ENCODE measurements at places on chromosomes 13 and 19.

GRCh38 chr19:14699641-14700040, 9.8 kb downstream of the ZNF333 start:
- H3K4me1 ChIP-seq = no peaks in the 10 kb centered on the region
- no peaks in the 10 kb centered on the region for H3K27me3 ChIP-seq
- H3K4me3 ChIP-seq = no peak overlapping the region
- DNase-seq = no peak
- no peaks in the 10 kb centered on the region for H3K36me3 ChIP-seq

GRCh38 chr19:6868351-6868750, 19.0 kb upstream of the ADGRE1 start:
- no peak for DNase-seq
- no peaks in the 10 kb centered on the region for H3K36me3 ChIP-seq
- no peak overlapping the region for H3K4me3 ChIP-seq

DNA sequence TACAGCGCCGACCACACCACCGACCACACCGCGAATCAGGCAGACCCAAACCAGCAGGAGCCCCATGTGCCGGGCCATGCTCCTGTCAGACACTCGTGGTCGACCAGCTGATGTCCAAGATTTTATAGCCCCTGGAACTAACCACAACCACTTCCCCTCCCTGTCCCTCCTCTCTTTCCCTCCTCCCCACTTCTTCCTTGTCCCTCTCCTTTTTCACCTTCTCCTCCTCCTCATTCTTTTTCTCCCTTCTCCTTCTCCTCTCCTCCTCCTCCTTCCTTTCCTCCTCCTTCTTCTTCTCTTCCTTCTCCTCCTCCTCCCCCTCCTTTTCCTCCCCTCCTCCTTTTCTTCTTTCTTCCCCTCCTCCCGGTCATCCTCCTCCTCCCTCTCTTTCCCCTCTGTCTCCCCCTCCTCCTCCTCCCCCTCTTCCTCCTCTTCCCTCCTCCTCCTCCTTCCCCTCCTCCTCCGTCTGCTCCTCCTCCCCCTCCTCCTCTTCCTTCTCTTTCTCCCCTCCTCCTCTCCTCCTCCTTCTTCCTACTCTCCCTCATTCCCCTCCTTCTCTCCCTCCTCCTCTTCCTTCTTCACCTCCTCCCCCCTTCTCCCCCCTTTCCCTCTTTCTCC, 670 bp downstream of the BSPH1 start:
- no peaks in the 10 kb centered on the region for H3K36me3 ChIP-seq
- no peaks in the 10 kb centered on the region for H3K27me3 ChIP-seq
- no peaks in the 10 kb centered on the region for H3K4me1 ChIP-seq
- no peak overlapping the region for H3K27ac ChIP-seq

- DNase-seq = no peak
- H3K27me3 ChIP-seq = no peaks in the 10 kb centered on the region
- H3K4me1 ChIP-seq = no peaks in the 10 kb centered on the region
These were observed 96.5 kb downstream of the PDS5B start for GRCh38 chr13:32682740-32683139.

GRCh38 chr13:28590461-28590860, 68.5 kb upstream of the POMP start:
- no peaks in the 10 kb centered on the region for H3K36me3 ChIP-seq
- peaks cover 5% of the 10 kb centered on the region for H3K4me1 ChIP-seq
- H3K27me3 ChIP-seq = no peaks in the 10 kb centered on the region
- H3K27ac ChIP-seq = no peak overlapping the region
- no peak for DNase-seq
- H3K4me3 ChIP-seq = no peak overlapping the region

DNA sequence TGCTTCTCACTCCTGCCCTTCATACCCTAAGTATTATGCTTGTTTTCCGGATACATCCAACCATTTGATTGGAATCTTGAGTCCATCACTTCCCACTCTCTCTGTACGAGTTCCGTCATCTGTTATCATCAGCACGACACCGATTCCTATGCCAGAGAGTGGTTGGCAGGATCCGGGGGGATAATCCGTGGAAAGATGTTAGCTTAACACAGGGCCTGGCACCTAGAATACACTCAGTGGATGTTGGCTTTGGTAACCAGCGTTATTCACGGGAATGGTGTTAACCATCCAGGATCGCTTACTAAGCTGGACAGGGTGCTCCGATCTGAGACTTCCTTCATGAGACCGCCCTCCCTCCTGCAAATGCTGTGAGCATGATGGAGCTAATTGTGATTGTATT, 12.4 kb downstream of the VSTM2B start:
- no peak overlapping the region for H3K27ac ChIP-seq
- H3K36me3 ChIP-seq = no peaks in the 10 kb centered on the region
- H3K4me3 ChIP-seq = no peak overlapping the region
- no peak for DNase-seq
- no peaks in the 10 kb centered on the region for H3K4me1 ChIP-seq

GRCh38 chr13:26372747-26373146, 118.8 kb downstream of the CDK8 start:
- H3K27ac ChIP-seq = no peak overlapping the region
- H3K4me3 ChIP-seq = no peak overlapping the region
- peaks cover 4% of the 10 kb centered on the region for H3K4me1 ChIP-seq
- no peaks in the 10 kb centered on the region for H3K36me3 ChIP-seq

DNA sequence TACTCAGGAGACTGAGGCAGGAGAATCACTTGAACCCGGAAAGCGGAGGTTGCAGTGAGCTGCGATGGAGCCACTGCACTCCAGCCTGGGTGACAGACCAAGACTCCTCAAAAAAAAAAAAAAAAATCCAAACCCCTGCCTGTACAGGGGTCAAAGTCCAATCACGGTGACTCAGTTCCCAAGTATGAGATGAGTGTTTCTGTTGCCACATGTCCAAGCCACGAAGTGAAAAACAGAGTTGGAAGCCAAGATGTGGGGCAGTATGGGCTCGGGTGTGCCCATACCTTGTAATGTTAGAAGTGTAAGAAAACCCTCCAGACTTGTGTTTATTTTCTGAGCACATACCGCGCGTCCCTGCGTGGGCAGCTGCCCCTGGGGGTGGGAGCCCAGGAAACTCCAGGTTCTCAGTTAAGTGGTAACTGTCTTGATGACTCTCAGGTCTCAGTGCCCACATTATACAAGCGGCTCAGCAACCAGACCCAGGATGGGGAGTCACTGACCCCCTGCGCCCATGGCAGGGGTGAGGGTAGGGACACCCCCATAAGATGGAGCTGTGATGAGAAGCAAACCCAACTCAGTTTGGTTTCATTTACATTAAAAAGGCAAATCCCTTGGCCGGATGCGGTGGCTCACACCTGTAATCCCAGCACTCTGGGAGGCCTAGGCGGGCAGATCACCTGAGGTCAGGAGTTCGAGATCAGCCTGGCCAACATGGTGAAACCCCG, 1.2 kb upstream of the GPX4 start:
- H3K36me3 ChIP-seq = no peaks in the 10 kb centered on the region
- DNase-seq = no peak
- H3K27me3 ChIP-seq = no peaks in the 10 kb centered on the region
- no peak overlapping the region for H3K4me3 ChIP-seq

GRCh38 chr19:16914421-16914820, 25.6 kb downstream of the F2RL3 start:
- no peak overlapping the region for H3K4me3 ChIP-seq
- DNase-seq = no peak
- H3K27ac ChIP-seq = no peak overlapping the region
- H3K36me3 ChIP-seq = no peaks in the 10 kb centered on the region

- peaks cover 69% of the 10 kb centered on the region for H3K27me3 ChIP-seq
- DNase-seq = no peak
- no peaks in the 10 kb centered on the region for H3K36me3 ChIP-seq
- H3K27ac ChIP-seq = no peak overlapping the region
These were observed 8.7 kb downstream of the EPS8L1 start for GRCh38 chr19:55084416-55084815.

DNA sequence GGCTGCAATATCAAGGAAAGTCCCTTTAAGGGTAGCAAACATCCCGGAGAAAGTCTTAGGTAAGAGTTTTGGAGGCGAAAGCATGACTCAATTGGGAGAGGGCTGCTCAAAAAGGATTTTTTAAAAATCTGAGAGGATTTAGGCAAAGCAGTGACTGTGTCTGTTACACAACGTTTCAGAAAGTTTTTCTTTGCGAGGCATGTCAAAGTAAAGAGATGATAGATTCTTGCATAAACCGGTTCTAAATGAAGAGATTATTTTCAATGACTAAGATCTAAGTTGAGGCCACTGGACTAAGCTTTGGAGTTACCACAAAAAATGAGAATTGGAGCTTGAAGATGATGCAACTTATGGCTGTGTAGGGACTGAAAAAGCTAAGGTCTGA, 43.7 kb upstream of the ENOX1 start:
- H3K36me3 ChIP-seq = no peaks in the 10 kb centered on the region
- no peaks in the 10 kb centered on the region for H3K4me1 ChIP-seq
- H3K27ac ChIP-seq = no peak overlapping the region
- H3K27me3 ChIP-seq = no peaks in the 10 kb centered on the region

GRCh38 chr19:1288833-1289685, 3.4 kb downstream of the EFNA2 start:
- H3K4me3 ChIP-seq = no peak overlapping the region
- H3K4me1 ChIP-seq = peaks cover 17% of the 10 kb centered on the region
- no peaks in the 10 kb centered on the region for H3K36me3 ChIP-seq
- H3K27me3 ChIP-seq = peaks cover 17% of the 10 kb centered on the region

GRCh38 chr13:78816592-78816991, 157.6 kb upstream of the OBI1 start:
- H3K27me3 ChIP-seq = no peaks in the 10 kb centered on the region
- H3K4me3 ChIP-seq = no peak overlapping the region
- H3K27ac ChIP-seq = no peak overlapping the region
- no peak for DNase-seq
- peaks cover 20% of the 10 kb centered on the region for H3K4me1 ChIP-seq

- H3K27me3 ChIP-seq = no peaks in the 10 kb centered on the region
- H3K27ac ChIP-seq = no peak overlapping the region
- no peak for DNase-seq
- H3K4me1 ChIP-seq = peaks cover 27% of the 10 kb centered on the region
- H3K36me3 ChIP-seq = no peaks in the 10 kb centered on the region
These were observed 4.9 kb downstream of the CALM3 start for GRCh38 chr19:46606019-46606418.

GRCh38 chr13:51715613-51716012, 88.3 kb downstream of the DHRS12 start:
- H3K4me3 ChIP-seq = no peak overlapping the region
- no peaks in the 10 kb centered on the region for H3K4me1 ChIP-seq
- no peaks in the 10 kb centered on the region for H3K36me3 ChIP-seq
- no peak overlapping the region for H3K27ac ChIP-seq
- H3K27me3 ChIP-seq = no peaks in the 10 kb centered on the region

DNA sequence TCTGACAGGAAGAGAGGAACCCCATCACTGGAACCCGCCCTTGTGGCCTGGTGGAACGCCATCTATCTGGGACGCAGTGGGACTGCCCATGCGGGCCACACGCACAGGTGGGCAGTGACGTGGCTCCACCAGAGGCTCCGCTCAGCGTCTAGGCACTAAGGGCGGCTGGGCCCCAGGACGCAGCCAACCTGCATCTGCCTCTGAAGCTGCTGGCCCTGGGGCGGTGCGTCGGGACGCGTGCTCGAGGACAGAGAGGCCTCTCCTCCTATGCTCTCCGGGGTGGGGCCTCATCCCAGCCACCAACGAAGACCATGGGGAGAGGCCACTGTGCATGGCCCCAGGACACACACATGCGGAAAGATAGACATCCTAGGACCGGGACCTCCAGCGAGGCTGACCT, 18.1 kb downstream of the IZUMO4 start:
- no peaks in the 10 kb centered on the region for H3K27me3 ChIP-seq
- no peaks in the 10 kb centered on the region for H3K36me3 ChIP-seq
- no peak overlapping the region for H3K27ac ChIP-seq
- H3K4me1 ChIP-seq = no peaks in the 10 kb centered on the region
- no peak overlapping the region for H3K4me3 ChIP-seq

- DNase-seq = no peak
- no peak overlapping the region for H3K4me3 ChIP-seq
- H3K36me3 ChIP-seq = no peaks in the 10 kb centered on the region
- H3K27me3 ChIP-seq = no peaks in the 10 kb centered on the region
- H3K27ac ChIP-seq = no peak overlapping the region
These were observed 7.5 kb upstream of the TPM4 start for GRCh38 chr19:16068696-16069259.

GRCh38 chr19:51320280-51320657, 8.8 kb downstream of the IGLON5 start:
- H3K27me3 ChIP-seq = no peaks in the 10 kb centered on the region
- H3K27ac ChIP-seq = no peak overlapping the region
- no peak overlapping the region for H3K4me3 ChIP-seq

DNA sequence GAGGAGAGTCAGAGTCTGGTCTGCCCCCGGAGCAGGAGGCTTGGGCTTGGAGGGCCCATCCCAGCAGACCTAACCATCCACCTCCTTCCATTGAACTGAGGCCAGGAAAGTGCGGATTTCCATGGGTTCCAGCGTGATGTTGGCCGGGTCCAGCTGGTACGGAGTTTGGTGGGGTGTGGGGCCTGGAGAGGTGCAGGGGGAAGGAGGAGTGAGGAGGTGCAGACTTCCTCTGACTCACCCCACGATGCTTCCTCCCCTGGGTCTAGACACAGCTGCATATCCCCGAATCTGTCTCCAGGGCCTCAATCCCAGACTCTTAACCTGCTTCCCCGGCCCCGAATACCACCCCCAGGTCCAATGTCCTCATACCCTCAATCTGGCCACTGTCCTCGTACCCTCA, 20.0 kb downstream of the MAN2B1 start:
- no peaks in the 10 kb centered on the region for H3K4me1 ChIP-seq
- no peaks in the 10 kb centered on the region for H3K27me3 ChIP-seq
- no peaks in the 10 kb centered on the region for H3K36me3 ChIP-seq
- no peak overlapping the region for H3K4me3 ChIP-seq

GRCh38 chr13:111158136-111158805, 43.2 kb downstream of the ARHGEF7 start:
- DNase-seq = no peak
- H3K27ac ChIP-seq = no peak overlapping the region
- H3K36me3 ChIP-seq = no peaks in the 10 kb centered on the region

GRCh38 chr13:35731471-35731870, 255.0 kb upstream of the MAB21L1 start:
- H3K36me3 ChIP-seq = no peaks in the 10 kb centered on the region
- no peak for DNase-seq
- no peak overlapping the region for H3K27ac ChIP-seq
- no peak overlapping the region for H3K4me3 ChIP-seq
- H3K4me1 ChIP-seq = peaks cover 6% of the 10 kb centered on the region

DNA sequence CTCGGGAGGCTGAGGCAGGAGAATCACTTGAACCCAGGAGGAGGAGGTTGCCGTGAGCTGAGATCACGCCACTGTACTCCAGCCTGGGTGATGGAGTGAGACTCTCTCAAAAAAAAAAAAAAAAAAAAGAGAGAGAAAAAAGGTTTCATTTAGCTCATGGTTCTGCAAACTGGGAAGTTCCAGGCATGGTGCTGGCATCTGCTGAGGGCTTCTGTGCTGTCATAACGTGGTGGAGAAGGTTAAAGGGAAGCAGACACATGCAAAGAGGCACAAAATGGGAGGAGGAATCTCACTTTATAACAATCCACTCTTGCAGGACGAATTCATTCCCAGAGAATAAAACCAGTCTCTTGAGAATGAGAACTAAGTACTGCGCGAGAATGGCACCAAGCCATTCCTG, 34.9 kb upstream of the SIAH3 start:
- no peaks in the 10 kb centered on the region for H3K36me3 ChIP-seq
- no peak overlapping the region for H3K4me3 ChIP-seq
- no peak for DNase-seq
- H3K27me3 ChIP-seq = peaks cover 40% of the 10 kb centered on the region
- no peak overlapping the region for H3K27ac ChIP-seq

GRCh38 chr13:89150362-89150761, 1479.2 kb downstream of the SLITRK5 start:
- DNase-seq = no peak
- no peaks in the 10 kb centered on the region for H3K27me3 ChIP-seq
- no peak overlapping the region for H3K27ac ChIP-seq
- no peaks in the 10 kb centered on the region for H3K36me3 ChIP-seq
- no peaks in the 10 kb centered on the region for H3K4me1 ChIP-seq
- no peak overlapping the region for H3K4me3 ChIP-seq
